NCI-H2171 (cell line): ENCODE measurements at places on chromosomes 3 and 15.

GRCh38 chr3:12170207-12170606 lies 11.5 kb upstream of the TIMP4 start:
- no peak for DNase-seq

GRCh38 chr15:81321667-81322066 lies 2.3 kb downstream of the STARD5 start:
- DNase-seq, result no peak

DNA sequence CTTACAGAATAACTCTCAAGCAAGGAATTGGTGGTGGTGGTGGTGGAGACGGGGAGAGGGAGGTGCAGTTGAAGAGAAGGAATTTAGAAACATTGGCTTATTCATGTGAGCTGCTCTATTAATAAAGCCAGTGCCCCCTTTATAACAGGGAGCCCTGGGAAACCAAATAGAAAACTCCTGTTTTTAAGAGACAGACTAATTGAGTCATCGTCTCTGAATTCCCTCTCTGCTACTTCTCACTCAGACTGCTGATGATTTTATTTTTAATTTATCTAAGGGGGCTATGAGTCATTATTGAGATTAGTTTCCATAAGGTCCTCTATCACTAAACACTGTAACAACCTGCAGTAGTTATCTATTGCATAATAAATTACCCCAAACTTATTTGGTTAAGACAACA lies 145.9 kb upstream of the GALNT15 start:
- DNase-seq, result no peak

DNA sequence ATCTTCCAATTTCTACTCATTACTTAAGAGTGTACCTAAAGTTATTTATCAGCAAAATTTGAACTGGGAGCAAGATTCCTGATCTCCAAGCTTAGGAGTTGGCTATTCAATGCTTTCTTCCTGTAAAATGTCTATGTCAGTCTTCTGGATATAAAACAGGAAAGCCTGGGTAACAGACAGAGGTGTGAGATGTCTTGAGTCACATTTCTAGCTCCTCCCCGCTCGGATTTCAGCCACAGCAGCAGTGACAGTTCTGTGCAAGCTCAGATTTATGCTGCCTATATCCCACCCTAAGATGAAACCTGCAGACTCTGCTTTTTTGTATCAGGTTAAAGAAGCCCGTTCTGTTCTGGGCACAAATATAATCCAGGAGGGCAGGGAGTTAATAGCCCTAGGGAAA lies 2.1 kb upstream of the ARMC8 start:
- DNase-seq, result no peak

DNA sequence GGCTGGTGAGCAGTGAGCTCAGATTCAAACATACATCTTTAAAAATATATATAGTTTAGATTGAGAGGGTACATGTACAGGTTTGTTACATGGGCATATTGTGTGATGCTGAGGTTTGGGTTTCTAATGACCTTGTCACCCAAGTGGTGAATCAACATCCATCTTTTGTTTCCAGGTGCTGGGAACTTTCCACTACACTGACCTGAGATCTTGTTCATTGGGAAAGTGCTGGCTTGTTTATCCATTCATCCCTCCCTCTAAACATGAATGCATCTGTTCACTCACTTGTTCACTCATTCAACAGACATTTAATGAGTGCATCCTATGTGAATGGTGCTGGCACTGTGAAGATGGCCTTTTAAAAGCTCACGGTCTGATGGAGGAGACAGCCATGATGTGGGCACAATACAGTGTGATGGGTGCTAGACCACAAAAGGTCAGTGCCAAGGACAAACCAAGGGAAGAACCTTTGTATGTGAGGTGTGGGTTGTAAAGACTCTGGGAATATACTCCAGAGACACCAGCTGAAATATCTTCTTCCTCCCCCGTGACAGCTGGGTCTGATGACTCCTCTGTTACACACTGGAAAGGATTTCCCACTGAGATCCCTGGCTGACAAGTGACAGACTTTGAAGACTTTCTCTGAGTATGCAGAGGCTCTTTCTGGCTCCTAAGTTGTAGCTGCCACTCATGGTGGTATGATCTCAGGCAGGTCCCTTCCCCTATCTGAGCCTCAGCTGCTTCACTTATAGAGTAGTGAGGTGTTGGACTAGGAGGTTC lies 16.2 kb upstream of the ITGA11 start:
- no peak for DNase-seq

DNA sequence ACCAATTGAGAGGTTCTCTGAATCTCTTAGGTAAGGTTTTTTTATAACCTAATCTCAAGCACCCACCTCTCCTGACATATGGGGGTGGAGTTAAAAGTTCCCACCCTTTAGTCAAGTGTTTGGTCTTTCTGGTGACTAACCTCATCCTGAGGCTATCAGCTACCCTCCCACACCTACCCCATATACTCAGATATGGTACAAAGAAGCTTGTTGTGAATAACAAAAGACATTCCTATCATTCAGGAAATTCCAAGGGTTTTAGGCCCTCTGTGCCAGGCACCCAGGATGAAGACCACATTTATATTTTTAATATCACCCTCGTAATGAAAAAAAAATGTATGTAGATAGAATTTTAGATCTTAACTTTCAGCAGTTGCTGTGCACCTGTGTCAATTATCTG lies 9.0 kb downstream of the CHMP2B start:
- no peak for DNase-seq

- DNase-seq, result no peak
Measured at GRCh38 chr15:40582726-40583246, 11.3 kb upstream of the KNL1 start.

- DNase-seq, result no peak
Measured at GRCh38 chr3:195101001-195101583, 169.9 kb downstream of the XXYLT1 start.

GRCh38 chr3:144052275-144052674 lies 80.7 kb downstream of the DIPK2A start:
- DNase-seq, result no peak

GRCh38 chr3:127755305-127755681 lies 67.0 kb downstream of the MGLL start:
- no peak for DNase-seq

GRCh38 chr15:88202231-88202630 lies 54.3 kb downstream of the NTRK3 start:
- no peak for DNase-seq

- peak; percentile 50 for DNase-seq
Measured at GRCh38 chr3:36823806-36824205, 59.5 kb upstream of the DCLK3 start.

DNA sequence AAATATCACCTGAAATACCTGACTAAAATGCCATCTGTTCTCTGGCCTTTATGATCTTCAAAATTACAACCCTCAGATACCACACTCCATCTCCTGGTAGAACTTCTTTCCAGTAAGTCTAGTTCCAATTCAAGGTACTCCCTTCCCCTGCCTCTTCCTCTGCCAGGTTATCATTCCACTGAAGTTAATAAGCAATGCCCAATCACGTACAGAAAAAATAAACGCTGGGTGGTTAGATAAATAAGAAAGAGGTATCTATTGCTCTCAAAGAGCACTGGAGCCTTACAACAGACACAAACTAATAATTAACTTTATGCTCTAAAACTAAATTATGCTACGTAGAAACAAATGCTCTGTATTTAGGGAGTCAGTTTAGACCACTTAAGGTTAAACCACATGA lies 112.5 kb downstream of the MYO9A start:
- DNase-seq, result no peak

- peak; percentile 65 for DNase-seq
Measured at GRCh38 chr3:160869825-160870224, 113.8 kb downstream of the PPM1L start.

- no peak for DNase-seq
Measured at GRCh38 chr15:89656116-89656815, 999 bp upstream of the KIF7 start.

GRCh38 chr3:17070161-17070959 lies 185.6 kb downstream of the PLCL2 start:
- DNase-seq, result peak; percentile 56

DNA sequence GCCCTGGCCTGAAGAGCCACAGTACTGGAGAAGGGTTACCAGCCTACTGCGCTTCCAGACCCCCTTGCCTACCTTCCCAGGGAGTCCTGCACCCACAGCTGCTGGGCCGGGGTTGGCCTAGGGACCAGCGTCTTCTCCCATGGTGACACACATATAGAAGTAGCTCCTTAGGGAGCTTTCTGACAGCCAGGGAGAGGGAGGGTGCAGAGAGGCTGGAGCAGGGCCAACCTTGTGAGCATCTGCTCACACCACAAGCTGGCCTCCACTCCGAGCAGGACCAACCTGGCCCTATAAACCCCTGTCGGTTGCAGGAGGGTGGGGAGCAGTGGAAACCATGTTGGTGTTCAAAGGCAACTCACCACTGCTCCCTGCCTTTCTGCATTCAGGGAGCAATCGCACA lies 35.2 kb downstream of the SRPRB start:
- DNase-seq, result no peak

DNA sequence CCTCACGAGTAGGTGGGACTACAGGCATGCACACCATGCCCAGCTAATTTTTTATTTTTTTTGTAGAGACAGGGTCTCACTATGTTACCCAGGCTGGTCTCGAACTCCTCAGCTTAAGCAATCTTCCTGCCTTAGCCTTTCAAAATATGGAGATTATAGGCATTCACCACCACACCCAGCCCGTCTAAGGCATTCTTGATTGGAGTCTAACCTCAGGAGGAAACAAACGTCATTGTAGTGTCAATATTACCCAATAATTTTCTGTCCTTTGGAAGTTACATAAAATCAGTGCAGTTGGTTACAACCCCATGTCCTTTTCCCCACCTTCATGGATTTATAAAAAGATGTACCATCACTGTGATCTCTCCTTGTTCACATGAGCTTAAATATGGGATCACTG lies 41.8 kb downstream of the TIMP4 start:
- DNase-seq, result no peak

- DNase-seq, result no peak
Measured at GRCh38 chr15:71480556-71480955, 329.8 kb upstream of the NR2E3 start.

DNA sequence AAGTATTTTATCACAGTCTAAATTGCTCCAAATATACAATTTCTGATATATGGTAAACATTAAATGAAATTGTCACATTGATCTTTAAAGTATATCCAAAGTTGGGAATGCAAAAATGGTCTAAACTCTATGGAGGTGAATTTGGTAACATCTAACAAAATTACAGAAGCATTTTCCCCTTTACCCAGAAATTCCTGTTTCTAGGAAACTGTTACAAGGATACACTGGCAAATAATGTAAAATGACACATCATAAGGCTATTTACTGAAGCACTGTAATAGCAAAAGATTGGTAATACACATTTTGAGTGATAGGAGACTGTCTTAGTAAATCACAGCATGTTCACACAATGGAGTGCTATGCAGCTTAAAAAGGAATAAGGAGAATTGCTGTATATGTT lies 50.0 kb upstream of the SLCO2A1 start:
- no peak for DNase-seq

- DNase-seq, result no peak
Measured at GRCh38 chr3:132615881-132616280, 18.8 kb downstream of the ACKR4 start.

- DNase-seq, result no peak
Measured at GRCh38 chr3:162437480-162437879, 940.9 kb downstream of the OTOL1 start.

DNA sequence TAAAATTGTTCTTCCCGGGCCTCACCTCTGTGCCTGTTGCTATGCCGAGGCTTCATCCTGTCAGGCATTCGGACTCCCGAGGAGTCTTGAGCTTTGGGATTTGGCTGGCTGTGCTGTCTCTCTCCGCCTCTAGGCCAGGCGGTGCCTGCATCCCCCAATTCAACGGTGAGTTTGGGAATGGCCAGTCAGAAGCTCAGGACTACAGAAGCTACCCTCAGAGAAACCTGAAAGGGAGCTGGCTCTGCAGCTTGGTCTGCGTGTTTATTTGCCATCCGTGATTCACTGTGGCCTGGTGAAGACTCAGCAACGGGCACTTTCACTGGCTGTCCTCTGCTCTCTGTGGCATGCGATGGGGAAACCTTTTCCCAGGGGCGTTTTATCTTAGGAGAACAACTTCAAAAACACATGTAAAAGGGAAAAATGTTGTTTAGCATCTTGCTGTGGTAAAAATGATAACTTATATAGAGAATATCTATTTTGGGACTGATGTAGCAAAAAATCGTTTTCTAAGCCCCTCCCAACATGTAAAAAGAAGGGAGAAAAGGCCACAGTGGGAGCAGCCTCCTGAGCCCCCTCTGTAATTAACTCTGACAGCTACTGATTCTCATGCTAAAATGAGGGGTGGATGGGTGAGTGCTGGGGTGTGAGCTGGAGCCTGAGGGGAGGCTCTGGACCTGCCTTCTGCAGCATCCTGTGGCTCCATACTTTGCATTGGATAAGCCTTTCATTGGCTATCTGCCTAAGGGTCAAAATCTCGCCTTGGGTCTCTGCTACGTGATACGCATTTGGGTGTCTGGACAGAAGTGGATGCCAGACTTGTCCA lies 103.4 kb upstream of the KLHL25 start:
- no peak for DNase-seq

DNA sequence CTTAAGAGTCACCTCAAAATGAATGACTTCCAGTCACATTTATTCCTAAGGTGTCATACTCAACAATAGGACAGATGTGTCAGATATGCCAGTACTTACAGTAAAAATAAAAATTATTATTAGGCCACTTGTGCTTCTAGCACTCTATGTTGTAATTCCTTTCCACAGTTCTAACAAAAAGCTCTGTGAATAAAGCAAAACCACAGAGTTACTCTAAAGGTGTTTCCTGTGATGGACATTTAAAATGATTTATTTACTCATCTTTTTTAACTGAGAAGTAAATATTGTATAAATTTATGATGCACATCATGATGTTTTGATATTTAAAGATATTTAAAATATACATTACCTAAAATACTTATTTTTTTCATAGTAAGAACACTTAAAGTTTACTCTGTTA lies 13.9 kb upstream of the GOLGA8B start:
- DNase-seq, result no peak

DNA sequence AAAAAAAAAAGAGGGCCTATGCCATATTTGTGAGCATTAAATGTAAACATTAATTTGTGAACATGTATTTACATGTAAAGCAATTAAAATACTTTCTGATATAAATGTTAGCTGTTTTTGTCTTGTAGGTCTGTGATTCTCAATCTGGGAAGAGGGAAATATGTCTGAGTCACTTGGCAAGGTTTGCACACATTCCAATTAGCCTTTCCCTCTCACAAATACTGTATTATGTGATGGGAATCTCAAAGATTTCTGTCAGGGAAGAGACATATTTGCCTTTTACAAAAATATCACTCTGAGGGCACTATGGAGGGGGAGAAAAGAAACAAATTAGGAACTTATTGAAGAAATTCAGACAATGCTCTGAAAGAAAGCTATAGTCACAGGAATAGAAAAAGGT lies 483.6 kb downstream of the GBE1 start:
- DNase-seq, result no peak

GRCh38 chr3:189275852-189276251 lies 104.1 kb downstream of the TPRG1 start:
- DNase-seq, result no peak

DNA sequence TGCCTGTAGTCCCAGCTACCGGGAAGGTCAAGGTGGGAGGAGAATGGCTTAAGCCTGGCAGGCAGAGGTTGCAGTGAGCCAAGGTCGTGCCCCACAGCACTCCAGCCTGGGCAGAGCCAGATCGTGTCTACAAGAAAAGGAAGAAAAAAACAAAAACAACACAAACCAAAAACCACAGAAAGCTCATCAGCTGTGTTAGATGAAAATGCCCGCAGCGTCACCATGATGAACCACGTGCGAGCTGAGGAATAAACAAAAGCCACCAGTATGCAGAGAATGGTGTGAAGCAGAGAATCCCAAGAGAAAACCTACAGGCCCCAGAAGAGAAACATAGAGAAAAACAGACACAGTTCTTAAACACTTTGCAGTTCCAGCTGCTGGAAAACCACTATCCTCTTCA lies 19.7 kb upstream of the TM4SF19 start:
- DNase-seq, result no peak
